ENCODE measurements at places on chromosomes 3 and 15.
A peak's percentile ranks its signal among the peaks of the same experiment; 100 is the strongest.

GRCh38 chr15:74420193-74420905 lies 13.4 kb downstream of the SEMA7A start:
- no peak for DNase-seq

GRCh38 chr3:69385123-69385722 lies 665 bp downstream of the FRMD4B start:
- DNase-seq: no peak

- DNase-seq: no peak
Measured at GRCh38 chr3:109213321-109213720, 76.8 kb downstream of the C3orf85 start.

- DNase-seq: no peak
Measured at GRCh38 chr15:47839233-47839825, 122.0 kb downstream of the SEMA6D start.

GRCh38 chr3:155363690-155364070 lies 70.2 kb upstream of the STRIT1 start:
- no peak for DNase-seq

- DNase-seq: no peak
Measured at GRCh38 chr3:171429635-171430034, 30.6 kb downstream of the TNIK start.

GRCh38 chr3:187963677-187964385 lies 190.1 kb upstream of the LPP start:
- no peak for DNase-seq

- no peak for DNase-seq
Measured at GRCh38 chr3:150605998-150606641, 3.0 kb downstream of the SELENOT start.

DNA sequence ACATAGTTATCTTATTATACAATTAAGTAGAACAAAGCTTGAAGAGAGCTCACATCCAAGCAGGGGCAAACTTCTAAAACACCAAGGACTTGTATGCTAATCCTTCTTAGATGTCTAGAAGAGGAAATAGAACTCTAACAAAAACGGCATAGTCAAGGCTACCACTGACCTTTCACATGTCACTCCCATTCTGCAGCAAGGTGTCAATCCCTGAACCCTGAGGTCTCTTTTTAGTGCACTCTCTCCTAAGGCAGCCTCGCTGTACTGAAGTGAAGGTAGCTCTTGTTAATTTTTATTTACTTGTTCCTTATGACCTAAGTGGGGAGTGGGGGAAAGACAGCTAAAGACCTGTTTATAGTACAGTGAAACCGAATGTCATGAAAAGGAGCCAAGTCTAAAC lies 506.5 kb downstream of the FOXP1 start:
- DNase-seq: no peak

- peak; percentile 88 for DNase-seq
Measured at GRCh38 chr3:168884353-168884903, 779.1 kb downstream of the MECOM start.

DNA sequence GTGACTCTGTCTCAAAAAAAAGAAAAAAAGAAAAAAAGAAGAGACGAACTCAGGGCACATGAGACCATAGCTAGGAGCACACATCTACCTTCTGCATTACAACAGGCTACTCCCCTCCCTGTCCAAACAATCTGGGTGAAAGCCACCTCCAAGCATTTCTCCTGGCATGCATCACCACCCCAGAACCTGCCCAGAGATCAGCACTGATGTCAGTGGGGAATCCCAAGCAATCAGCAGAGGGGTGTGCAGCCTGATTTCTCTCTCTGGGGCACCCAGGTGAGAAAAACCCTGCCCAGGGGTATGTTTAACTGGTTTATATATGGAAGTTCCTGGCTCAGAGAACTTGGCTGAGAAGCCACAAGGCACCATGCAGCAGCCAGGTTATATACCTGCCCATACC lies 59.4 kb downstream of the CDC25A start:
- DNase-seq: no peak

DNA sequence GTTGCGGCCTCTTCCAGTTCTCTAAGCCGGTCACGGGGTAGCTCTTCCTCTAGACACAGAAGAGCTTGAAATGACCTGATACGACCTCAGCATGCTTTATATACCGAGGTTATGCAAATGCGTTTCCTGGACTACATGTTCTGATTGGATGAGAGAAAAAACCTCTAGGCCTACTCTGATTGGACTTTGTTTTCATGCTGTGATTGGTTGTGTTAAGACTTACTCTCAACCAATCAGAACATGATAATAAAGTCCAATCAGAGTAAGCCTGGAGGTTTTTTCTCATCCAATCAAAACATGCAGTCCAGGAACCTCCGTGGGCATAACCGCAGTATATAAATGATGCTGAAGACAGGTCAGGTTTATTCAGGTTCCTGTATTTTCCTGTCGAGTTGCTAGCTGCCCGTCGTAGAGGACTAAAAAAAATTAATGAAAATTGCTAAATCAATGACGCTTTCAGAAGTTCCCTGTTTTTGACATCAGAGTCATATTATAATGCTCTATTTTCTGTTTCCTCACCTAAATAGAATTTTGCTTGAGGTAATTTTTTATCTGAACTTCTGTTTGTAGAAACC lies 177.4 kb downstream of the POTEB3 start:
- DNase-seq: no peak

DNA sequence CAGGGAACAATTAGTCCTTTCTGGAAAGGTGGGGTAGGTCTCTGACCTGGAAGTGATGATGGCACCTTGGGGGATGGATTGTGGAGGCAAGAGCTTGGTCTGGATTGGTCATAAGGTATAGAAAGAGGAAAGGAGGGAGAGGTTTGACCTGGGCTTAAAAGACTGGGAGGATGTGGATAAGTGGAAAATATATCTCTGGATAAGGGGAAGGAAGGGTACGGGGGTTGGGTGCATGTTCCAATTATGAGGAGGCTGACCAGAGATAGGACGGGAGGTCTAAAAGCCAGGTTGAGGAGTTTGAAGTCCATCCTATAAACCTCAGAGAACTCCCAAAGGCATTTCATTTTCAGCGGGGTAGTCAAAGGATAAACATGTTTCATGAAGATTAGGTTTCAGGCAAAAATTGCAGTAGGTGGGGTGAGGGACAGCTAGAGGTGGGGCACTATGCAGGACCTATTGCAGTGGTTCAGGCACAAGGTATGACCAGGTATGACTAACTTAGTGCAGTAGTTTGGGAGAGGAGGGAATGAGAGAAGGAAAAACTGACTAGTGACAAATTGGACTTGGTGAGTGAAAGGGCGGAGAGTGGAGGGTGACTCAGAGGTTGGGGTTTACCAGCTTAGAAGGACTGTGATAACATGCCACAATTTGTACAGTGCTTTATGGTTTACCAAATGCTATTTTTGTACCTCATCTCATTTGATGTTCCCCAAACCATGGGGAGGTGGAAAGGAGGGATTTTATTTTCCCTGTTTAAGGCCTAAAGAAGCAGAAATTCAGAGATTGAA lies 10.7 kb downstream of the PDE8A start:
- DNase-seq: peak; percentile 48

DNA sequence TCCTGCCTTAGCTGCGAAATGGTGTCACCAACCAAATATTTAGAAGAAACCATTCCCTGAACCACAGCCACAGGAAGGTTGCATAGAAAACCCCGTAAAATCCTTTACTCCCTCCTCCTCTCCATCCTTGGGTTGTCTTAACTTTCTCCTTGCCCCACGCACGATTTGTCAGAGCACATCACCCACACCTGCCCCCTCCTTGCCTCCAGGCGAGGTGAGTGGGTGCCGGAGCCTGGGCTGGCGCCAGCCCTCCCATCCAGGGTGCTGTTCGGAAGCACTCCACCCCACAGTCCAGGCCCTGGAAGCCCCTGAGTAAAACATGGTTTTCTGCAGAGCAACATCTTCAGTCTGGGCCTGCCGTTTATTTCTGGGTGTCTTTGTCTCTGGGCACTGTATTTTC lies 3.7 kb downstream of the GHRL start:
- no peak for DNase-seq

DNA sequence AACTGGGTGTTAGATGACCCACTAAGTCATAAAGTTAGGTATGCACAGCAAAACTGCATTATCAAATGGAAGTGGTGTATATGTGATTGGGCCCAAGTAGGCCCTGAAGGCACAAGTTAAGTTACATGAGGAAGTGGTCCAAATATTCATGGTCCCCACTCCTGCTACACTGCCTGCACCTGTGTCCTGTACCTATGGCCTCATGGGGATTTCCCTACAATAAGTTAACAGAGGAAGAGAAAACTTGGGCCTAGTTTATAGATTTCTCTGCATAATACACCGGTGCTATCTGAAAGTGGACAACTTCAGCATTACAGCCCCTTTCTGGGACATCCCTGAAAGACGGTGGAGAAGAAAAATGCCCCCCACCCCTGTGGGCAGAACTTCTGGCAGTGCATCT lies 41.5 kb downstream of the STRIT1 start:
- no peak for DNase-seq

DNA sequence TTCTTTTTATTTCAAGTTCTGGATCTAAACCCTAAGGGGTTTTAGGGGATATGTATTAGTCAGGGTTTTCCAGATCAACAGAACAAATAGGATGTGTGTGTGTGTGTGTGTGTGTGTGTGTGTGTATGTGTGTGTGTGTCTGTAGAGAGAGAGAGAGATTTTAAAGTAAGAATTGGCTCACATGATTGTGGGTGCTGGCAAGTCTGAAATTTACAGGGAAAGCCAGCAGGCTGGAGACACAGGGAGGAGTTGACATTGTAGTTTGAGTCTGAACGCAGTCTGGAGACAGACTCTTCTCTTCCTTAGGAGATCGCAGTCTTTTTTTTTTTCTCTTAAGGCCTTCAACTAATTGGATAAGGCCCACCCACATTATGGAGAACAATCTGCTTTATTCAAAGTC lies 428.8 kb upstream of the TBL1XR1 start:
- DNase-seq: no peak

- peak; percentile 94 for DNase-seq
Measured at GRCh38 chr3:133570139-133570936, 3.1 kb upstream of the CDV3 start.

DNA sequence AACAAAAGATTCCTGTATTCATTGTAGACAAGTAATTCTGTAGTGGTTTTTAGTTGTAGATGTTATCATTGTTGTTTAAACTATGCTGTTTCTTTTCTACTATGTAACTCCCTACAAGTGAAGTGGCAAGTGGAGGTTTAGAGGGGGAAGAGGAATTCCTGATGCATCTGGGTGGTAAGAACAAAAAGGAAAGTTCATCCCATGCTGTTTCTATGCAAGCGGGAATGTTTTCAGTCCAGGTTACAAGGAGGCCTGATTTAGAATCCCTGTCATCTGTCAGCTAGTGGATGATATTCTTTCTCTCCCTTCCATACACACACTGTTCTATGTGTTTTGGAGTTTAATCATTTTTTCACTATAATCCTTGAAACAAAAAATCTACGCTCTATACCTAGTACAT lies 67.4 kb downstream of the IMPG2 start:
- no peak for DNase-seq

DNA sequence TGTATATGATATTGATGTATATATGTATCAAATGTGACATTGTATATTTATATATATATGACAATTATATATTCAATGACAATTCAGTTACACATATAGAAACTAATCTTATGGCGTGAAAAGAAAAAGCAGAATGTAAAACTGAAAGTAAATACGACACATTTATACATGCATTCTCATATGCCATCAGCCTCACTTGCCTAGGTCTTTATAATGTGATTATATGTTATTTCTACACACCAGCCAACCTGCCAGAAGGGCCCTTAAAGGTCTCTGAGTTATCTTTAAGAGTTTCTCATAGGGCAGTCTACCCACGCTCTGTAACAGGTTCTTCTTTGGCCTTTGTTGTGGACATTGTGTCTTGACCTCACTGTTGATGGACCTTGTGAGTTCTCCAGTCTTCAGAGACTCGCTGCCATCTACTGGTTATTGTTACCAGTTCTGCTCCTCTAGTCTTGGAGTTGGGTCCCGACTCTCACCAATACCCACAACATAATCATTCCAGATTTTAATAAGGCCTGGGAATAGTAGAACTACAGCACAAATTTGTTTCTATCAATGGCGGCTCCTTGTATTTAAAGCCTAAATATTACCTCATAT lies 371.5 kb upstream of the GOLIM4 start:
- peak; percentile 19 for DNase-seq

DNA sequence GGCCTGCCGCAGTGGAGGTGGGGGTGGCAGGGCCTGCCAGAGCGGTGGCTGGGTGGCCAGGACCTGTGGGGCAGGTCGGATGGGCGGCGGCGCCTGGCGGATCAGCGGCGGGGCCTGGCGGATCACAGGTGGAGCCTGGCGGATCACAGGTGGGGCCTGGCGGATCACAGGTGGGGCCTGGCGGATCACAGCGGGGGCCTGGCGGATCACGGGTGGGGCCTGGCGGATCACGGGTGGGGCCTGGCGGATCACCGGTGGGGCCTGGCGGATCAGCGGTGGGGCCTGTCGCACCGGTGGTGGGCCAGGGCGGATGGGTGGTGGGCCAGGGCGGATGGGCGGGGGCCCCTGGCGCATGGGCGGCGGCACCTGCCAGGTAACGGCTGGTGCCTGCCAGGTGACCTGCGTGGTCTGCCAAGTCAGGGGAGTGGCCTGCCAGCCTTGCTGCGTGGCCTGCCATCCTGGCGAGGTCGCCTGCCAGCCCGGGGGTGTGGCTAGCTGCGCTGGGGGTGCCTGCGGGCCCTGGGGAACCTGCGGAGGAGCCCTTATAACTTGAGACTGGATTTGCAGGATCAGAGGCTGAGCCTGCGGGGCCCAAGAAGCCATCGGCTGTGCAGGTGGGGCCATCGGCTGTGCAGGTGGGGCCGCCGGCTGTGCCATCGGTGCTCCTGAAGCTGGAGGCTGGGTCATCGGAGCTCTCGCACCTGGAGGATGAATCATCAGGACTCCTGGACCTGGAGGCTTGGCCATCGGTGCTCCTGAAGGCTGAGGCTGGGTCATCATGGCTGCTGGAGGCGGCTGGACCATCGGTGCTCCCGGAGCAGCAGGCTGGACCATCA lies 1.3 kb downstream of the MAGEL2 start:
- no peak for DNase-seq

GRCh38 chr3:19471138-19471537 lies 322.8 kb downstream of the KCNH8 start:
- no peak for DNase-seq

DNA sequence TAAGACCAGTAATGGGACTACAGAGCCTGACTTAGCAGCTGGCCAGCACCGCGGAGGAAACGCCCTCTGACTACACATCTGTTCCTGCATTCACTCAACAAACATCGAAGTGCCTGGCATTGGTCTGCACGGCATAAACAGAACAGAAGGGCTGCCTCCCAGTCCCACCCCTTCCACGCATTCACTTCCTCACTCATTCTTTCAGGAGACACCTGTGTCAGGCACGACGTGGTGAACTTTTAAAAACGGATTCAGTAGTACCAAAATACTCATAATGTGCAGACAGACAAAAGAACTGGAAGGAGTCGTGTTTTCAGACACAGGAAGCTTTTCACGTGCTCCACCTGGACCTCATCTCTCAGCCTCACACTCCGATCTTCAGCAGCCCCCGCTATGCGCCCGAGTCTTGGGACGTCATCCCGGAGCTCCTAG lies 123.3 kb downstream of the XXYLT1 start:
- DNase-seq: no peak

- DNase-seq: no peak
Measured at GRCh38 chr3:40336101-40336500, 26.6 kb downstream of the EIF1B start.

DNA sequence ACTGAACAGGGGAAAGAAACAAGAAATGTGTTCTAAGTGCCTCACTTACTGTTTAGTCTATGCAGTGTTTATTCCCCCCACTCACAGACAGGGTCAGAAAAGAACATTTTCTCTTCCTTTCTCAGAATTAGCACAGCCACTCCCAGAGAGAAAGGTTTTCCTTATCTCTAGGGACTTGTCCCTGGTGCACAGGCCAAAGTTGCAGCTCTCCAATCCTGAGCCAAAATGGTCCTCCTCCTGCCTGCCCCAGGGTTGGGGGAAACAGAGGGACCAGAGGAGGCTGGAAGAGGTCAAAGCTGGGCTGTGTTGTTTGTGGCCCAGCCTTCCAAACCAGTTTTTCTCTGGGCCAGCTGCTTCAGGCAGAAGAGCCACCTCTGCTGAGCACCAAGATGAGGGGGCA lies 12.0 kb downstream of the RAB6B start:
- DNase-seq: no peak

Measured in fibroblast of upper back skin (primary cell).